ENCODE measurements at places on chromosomes 16 and 17.

- DNase-seq: no peak
Observed at GRCh38 chr17:4518901-4519300, 20.2 kb downstream of the SPNS2 start.

DNA sequence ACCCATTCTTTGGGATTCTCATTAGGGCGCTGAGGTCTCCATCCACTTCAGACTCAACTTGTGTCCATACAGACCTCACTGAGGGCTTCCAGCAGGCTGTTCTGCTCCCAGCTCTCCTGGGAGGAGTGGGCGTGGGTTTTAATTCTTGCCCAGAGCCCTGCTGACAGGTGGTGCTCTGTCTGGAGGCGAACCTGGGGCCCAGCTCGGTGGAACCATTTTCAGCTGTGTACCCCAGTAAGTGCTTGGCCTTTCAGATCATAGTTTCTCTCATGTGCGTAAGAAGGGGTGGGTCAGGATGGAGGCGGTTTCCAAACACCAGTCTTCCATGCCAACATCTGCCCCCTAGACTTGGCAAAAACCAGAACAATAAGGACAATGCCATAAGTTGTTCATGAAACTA is 21.4 kb upstream of the NKD1 start:
- no peak for DNase-seq

- no peak for DNase-seq
Observed at GRCh38 chr16:10312784-10313724, 72.8 kb upstream of the ATF7IP2 start.

GRCh38 chr16:56889206-56889605 is 24.2 kb downstream of the SLC12A3 start:
- no peak for DNase-seq

- no peak for DNase-seq
Observed at GRCh38 chr17:4604111-4604644, 19.8 kb downstream of the SMTNL2 start.

- DNase-seq: no peak
Observed at GRCh38 chr17:77456951-77457548, 316.3 kb downstream of the SEC14L1 start.

DNA sequence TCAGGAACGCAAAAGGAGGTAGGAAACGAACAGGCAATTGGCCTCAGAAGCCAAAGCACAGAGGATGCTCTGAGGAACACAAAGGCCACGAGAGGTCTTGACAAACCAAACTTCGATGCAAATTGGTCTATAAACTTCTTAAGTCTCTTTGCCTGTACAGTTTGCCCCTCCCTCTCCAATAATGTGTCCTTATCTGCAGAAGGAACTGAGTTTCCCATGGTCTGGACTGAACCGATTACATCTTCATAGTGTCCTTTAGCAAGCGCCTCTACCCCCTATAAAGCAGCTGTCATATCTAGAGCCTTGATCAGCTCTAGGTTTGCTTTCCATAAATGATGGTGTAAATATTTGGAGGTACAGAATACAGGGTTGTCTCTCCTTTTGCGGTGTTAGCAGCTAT is 3.1 kb upstream of the CDRT4 start:
- no peak for DNase-seq
